ENCODE measurements at places on chromosomes 11 and 22.
A peak's percentile ranks its signal among the peaks of the same experiment; 100 is the strongest.

- ATAC-seq: no peak
Observed at GRCh38 chr11:81829976-81830375, 903.7 kb downstream of the FAM181B start.

DNA sequence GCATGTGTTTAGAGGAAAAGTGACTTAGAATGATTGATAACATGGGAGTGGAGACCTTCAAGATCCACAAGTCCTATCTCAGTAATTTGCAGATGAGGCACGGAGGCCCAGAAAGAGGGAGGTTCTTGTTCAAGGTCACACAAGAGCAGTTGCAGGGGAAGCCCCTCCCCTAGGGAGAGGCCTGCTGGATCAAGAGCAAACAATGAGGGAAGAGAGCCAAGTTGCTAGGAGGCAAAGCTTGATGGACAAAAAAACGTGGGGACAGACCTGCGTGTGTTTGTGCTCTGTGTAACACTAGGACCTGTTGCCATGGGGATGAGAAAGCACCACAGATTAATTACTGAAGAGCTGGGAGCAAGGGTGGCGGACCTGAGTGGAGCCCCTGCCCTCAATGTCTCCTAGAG lies 6.4 kb upstream of the MFRP start:
- ATAC-seq: no peak

DNA sequence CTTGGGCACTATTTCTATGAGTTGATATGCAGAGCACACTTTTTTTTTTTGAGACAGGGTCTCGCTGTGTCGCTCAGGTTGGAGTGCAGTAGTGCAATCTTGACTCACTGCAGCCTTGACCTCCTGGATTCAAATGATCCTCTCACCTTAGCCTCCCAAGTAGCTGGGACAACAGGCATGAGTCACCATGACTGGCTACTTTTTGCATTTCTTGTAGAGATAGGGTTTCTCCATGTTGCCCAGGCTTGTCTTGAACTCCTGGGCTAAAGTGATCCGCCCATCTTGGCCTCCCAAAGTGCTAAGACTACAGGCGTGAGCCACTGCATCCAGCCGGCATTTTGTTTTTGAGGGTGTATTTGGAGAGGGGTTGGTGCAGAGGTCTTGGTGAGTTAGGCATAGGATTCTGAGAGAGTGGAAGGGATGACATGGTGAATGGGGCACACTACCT lies 29.9 kb upstream of the MTCH2 start:
- ATAC-seq: no peak

DNA sequence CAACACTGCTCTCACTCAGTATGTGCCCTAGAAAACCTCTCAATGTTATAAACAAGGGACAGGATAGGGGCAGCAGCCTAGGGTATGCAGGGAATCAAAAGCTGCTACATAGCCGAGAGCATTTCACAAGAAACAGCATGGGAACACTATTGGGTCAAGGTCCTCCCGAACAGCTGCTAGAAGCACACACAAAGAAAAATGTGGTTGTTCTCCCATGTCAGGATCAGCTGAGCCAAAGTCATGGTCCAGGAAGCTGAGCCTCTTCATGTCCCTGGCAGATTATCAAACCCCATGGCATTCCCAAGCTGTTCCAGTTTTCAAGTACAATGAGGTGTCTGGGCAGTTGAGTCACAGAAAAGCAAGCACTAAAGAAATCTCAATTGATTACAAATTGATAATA lies 21.0 kb upstream of the GDPD4 start:
- ATAC-seq: no peak

- ATAC-seq: no peak
Observed at GRCh38 chr11:39541945-39542351, 1917.5 kb downstream of the LRRC4C start.

DNA sequence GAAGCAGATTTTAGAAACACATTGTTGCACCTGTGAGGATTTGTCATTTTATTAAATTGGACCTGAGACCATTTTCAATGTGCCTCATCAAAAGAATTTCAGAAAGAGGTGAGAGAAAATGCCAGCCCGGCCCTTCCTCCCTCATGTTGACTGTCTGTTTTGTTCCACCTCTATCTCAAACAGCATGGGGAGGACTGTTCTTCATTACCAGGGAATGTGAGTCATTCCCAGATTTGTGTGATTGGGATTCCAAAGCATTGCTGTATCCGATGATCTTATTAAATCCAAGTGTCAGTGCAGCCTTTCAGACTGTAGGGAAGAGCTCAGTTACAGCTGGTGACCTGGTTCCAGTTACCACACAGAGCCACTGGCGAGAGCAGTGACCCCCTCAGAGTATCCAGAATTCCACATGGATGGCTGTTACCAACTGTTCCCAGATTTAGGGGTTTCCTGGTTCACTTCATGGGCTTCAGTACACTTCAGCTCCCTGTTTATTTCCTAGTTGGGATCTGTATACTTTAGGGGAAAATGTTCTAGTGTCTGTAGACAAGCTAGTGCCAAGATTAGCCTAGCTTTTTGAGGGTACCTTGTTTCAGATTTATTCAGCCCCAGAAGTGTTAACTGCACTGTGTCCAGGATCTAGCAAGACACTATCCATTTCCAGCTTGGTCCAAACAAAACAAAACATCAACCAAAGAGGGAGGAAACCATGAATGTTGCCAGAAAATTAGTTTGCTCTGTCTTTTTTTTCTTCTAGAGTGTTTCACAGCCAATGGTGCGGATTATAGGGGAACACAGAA lies 20.9 kb downstream of the KREMEN1 start:
- ATAC-seq: peak; percentile 95

GRCh38 chr11:85089654-85090053 lies 537.5 kb downstream of the DLG2 start:
- no peak for ATAC-seq

DNA sequence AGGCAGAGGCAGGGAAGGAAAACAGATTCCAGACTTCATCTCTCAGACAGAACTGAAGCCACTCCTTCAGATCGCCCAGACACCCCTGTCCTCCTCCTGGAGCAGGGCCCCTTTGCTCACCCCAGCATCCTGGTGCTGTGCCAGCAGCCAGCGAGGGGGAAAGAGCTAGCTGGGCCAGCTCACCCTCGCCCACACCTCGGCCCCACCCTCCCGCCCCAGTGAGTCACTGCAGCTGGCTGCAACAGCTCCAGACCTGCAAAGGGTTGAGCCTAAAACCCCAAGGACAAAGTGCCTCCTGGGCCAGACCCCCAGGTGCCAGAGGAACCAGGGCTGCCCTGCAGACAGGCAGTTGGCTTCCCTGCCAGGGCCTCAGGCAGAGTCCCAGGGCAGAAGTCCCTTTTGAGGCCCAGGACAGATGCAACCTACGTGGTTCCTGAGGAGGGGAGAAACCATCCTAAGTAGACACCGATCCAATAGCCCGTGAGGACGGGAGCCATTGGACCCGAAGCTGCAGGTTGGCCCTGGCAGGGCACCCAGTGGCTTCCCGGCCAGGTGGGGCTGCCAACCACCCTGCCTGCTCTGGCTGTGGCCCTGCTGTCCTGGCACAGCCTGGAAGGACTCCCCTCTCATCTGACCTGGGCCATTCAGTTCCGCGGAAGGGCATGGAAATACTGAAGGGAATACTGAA lies 7.2 kb downstream of the AHNAK start:
- peak; percentile 71 for ATAC-seq

DNA sequence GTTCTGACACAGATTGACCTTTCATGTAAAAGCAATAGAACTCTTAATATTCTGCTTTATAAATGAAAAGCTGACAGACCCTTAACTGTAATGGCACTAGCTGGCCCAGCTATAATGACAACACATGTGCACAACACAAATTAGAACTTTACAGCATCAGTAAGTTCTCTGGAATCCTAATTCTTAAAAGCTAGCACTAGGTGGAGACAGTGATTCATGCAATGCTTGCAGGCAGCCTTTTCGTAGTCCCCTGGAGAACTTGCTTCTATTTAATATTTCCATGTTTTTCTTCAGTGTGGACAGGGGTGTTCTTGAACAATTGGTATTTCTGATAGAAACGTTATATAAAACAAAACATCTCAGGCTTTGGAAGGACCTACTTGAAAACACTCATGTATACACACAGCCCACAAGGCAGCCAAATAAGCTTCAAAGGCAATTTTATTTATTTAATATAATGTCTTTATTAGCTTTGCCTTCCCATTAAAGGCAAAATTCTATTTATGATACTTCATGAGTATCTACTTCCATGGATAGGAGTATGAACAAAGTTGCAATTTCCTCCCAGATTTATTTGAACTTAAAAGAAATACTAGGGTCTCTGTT lies 374.3 kb upstream of the MPPED2 start:
- peak; percentile 77 for ATAC-seq

DNA sequence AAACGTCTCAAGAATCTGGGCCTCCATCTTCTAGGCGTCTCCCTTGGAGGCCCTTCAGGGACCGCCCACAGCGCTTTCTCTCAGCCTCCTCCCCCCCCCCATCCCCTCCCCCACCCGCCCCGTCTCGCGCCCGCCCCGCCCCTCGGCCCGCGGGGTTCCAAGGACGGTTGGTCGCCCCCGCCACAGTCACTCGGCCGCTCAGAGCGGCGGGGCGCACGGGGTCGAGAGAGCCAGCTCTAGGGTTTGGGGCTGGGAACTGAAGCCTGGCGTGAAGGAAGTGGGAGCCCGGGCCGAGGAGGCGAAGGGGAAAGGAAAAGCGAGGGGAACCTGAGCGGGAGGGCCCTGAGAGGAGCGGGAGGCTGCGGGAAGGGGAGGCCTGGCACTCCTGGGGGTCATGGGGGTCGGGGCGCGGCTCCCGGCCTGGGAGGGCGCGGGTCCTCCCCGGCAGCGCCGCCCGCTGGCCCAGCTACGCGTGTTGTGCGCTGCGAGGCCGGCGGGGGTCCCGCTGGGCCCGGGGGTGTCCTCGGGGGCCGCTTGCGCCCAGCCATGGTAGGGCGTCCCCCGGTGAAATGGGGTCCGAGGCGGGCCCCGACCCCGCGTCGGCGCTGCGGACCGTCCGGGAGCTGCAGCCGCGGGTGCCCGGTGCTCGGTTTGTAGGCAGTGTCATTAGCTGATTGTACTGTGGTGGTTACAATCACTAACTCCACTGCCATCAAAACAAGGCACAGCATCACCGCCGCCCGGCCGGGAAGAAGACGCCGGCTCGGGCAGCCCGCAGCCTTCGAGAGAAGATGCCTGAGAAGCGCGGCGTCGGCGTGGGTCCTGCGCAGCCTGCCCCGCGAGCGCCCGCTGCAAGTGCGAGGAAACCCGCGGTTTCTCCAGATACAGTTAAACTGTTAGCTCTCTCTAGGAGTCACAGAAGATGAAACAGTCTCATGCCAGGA lies at the start of gene BTG4:
Gene BTG4 (minus strand): TSS at position 91 of the 944 bp plus-strand sequence. CDS start 13,610 bp downstream, outside the sequence.
- ATAC-seq: peak; percentile 30

- no peak for ATAC-seq
Observed at GRCh38 chr11:125947419-125948277, 1.8 kb downstream of the VSIG10L2 start.

- ATAC-seq: no peak
Observed at GRCh38 chr22:26842103-26842502, 184.7 kb downstream of the MIAT start.

- no peak for ATAC-seq
Observed at GRCh38 chr11:86513746-86514373, 139.2 kb downstream of the CCDC81 start.

Measured in SK-N-SH treated with all-trans-retinoic acid at 6 μM for 48 hours (cell line).